ENCODE measurements at places on chromosomes 5 and 9.

- DNase-seq: no peak
Observed at GRCh38 chr9:33146298-33146697, 20.8 kb downstream of the B4GALT1 start.

DNA sequence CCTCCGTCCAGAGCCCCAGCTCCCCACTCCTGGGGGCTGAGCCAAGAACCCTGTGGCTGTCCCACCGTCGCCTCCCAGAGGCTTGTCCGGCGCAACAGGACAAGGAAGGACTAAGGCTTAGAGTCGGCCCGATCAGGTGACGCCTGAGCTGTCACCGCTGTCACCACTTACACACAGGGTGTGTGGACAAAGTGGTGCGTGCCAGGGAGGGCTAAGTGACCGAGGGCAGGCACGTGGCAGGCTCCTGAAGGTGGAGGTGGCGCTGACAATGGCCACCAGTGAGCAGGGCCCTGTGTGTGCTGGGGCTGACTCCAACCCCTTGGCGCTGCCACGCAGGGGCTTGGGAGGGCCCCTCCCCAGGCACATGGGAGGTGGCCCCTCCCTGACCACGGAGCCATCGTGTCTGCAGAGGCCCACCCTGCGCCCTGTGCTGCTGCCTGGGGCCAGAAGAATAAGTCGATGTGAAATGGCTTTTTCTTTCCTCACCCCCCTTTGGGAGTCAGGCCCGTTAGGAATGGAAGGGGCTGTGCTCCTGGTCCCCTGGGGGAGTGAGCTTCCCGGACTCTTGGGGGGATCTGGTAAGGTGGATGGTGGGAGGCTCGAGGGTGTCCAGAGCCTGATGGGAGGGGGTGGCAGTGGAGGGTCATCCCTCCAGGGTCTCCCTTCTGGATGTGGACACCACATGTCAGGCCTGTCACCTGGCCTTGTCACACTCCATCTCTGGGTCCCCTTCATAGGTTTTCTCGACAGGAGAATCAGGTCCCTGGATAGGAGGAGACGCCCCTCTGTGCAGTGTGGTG, 2.6 kb upstream of the GPSM1 start:
- no peak for DNase-seq

GRCh38 chr5:22465177-22465576, 388.0 kb downstream of the CDH12 start:
- no peak for DNase-seq

DNA sequence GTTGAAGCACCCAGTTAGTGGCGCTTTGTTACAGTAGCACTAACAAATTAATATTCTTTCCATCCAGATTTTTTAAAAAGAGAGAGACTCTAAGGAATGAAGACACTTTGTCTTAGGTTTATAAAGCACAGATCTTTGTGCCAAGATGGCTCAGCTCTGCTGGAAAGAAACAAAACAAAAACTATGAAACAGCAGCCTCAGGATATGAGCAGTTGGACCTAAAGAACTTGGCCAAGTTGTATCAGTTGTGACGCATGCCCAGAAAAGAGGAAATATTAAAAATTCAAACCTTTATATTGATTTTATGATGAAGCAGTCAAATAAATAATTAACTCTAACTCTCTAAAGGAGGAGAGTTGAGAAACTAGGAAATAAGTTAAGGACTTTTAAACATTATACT, 427.2 kb downstream of the SPOCK1 start:
- DNase-seq: no peak

GRCh38 chr9:125513668-125514413, 193.2 kb downstream of the MAPKAP1 start:
- no peak for DNase-seq

DNA sequence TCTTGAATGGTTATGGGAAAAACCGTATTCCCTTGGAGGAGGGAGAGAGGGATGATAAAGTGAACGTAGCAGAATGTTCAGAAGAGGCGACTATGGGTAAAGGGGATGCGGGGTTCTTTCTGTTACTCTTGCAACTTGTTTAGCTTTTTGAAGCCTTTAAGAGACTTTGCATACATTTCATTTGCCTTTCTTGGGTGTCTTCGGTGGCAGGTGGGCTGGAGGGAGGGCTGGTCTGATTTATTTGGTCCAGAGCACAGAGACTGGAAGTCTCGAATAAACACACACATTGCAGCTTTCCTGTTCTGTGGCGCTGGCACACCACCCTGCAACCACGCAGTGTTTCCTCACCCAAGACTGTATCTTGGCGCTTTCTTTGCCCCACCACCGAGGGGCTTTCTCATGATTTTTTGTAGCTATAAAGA, 23.2 kb downstream of the TTF1 start:
- no peak for DNase-seq

DNA sequence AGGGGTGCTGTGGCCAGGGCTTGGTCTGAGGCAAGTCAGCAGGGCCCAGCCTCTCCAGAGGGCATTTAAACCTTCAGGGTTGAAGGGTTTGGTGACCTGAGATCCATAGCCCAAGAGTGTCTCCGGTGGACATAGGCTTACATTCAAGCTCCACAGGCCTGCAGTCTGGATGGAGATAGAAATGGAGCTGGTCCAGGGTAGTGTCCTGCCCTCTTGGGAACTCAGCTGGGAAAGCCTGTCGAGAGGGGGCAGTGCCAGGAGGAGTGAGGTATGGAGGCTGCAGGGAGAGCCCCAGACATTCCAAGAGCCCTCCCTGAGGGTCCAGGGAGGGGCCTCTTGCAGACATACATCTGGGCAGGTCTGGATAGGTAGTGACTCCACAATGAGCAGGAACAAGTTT, 177.0 kb upstream of the MVB12B start:
- no peak for DNase-seq

DNA sequence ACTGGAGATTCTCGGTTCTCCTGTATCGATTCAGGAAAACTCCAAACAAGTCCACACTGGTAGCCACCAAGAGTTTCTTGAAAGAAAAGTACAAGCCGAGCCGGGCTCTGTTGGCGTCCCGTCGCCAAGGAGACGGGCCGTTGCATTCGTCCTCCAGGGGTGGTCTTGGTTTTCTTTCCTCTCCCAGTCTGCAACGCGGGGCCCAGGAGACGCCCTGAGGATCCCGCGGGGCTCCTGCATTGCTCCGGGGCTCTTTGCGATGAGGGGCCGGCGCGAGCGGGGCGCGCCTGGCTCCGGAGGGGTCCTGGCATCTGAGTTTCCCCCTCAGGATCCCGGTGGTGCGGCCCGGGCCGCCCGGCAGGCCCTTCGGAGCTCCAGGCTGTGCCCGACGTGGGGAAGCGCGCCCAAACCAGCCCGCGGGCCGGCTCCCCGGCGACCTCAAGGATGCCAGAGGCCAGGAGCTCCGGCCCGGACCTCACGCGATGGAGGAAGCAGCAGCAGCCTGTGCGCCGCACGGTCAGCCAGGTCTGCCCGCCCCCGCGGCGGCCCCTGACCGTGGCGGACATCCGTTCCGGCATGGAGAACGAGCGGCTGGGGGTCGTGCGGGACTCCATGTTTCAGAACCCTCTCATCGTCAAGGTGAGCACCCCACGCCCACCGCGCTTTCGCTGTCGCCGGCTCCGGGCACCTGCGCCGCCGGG, at the start of gene CFAP77:
CFAP77 (plus strand) TSS at position 384 of the 701 bp plus-strand sequence; CDS start at position 445, 61 bp downstream.
- no peak for DNase-seq

DNA sequence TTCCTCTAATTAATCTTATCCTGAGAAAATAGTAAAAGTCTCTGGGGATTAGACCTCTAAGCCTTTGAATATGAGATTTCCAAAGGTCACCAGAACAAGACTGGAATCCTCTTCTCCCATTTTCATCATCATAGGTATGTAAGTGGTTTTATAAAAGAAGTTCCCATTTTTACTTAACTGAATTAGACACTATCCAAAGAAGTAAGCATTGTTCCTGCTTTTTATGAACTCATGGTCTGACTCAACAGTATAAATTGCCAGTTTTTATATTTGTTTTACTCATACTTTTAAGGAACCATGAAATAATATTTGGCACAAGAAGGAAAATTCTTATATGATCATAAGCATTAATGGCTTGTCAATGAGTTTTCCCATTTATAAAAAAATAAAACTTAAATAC, 167.1 kb upstream of the ADRA1B start:
- no peak for DNase-seq
